ENCODE measurements at places on chromosomes 4 and X.

DNA sequence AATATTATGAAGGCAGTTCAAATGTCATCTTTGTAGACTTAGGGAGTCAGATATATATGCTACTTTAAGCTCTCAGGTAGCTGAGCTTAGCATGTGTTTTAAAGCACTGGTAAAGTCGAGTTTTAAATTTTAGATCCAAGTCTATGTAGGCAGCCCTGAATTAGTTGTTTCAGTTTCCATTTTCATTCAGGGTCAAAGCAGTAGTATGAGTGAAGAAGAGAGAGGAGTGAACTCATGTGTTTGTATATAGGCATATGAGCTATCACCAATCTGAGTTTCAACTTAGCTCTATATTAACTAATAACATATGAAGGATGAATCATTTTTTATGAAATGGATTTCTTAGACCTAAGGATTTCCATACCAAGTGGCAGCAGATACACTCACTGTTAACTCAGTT lies 1353.4 kb downstream of the FSTL5 start:
- DNase-seq: no peak

GRCh38 chr4:95421869-95422268 lies 126.9 kb downstream of the UNC5C start:
- no peak for DNase-seq

DNA sequence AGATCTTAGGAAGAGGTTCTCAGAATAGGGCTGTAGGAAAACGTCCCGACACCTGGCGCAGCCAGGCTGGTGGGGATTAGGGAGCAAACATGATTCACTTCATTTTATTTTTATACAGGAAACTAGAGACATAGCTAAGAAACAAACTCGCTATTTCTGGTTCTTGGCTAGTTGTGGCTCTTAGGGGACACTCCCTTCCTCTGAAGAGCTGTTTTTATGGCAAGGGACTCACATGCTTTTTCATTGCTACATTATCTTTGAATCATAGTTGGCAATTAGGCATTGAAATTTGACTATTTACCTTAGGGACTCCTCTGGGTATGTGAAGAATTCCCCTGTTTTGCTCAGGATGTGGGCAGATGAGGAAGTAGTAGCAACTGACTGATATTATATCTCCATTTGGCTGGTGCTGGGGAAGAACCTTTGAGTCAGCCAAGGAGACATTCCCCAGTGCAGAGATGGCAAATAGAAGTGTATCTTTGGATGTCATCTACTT lies 174.5 kb downstream of the SMIM20 start:
- peak; percentile 64 for DNase-seq

GRCh38 chrX:126985981-126986380 lies 166.5 kb downstream of the PRR32 start:
- no peak for DNase-seq

- no peak for DNase-seq
Observed at GRCh38 chrX:109954333-109954732, 48.6 kb upstream of the TMEM164 start.

Measured in B cell (primary cell).